ENCODE measurements at places on chromosomes 7 and 10.

DNA sequence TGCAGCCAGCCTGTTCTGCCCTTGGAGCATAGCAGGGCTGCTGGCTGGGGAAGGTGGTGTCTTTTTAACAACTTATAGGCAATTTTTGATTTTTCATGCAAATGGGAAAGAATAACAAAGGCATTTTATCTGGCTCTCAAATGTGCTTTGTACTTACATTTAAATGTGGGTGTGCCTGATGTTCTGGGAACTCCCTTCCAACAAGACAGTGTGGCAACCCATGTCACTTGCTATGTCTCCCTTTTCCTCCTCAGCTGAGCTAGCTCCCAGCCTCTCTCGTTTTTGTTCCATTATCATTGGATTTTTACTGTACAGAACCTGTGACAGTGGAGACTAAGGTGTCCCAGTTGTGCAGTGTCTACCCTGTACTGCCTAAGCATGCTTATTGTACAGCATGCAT lies 93.5 kb upstream of the PDCD4 start:
- no peak for DNase-seq

- DNase-seq: no peak
Measured at GRCh38 chr7:68613897-68614296, 984.4 kb upstream of the AUTS2 start.

GRCh38 chr7:50477640-50478039 lies 27.5 kb upstream of the FIGNL1 start:
- no peak for DNase-seq

- DNase-seq: no peak
Measured at GRCh38 chr10:21740989-21741388, 207.0 kb downstream of the MLLT10 start.

DNA sequence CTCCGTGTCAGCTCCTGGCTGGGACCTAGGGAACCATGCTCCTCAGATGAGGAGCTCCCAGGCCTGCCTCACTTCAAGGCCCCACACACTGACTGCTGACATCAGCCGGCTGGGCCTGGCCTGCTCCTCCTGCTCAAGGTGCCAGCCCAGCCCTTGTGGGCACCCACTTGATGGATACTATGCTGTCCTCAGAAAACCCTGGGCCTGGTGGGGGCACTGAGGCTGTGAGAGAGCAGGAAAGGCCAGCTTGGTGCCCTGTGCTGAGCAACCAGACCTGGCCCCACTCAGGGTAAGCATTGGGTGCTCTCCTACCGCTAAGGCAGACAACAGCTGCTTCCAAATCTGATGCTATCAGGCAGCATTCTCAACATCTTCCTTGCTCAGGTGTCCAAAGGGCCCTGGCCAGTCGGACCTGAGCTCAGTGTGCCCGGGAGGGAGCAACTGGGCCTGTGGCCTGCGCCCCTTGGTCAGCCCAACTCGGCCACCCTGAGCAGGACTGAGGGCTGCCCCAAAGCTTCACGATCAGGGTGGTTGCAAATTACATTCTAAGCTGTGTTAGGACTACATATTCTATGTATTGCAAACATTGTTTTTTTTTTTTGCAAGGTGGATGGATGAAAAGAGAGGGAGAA lies 21.9 kb upstream of the ANTXRL start:
- DNase-seq: no peak

GRCh38 chr7:146878901-146879300 lies 762.3 kb downstream of the CNTNAP2 start:
- DNase-seq: no peak

- DNase-seq: no peak
Measured at GRCh38 chr10:69829775-69830174, 28.1 kb downstream of the COL13A1 start.

GRCh38 chr10:7409045-7409731 lies 1.6 kb downstream of the SFMBT2 start:
- no peak for DNase-seq

DNA sequence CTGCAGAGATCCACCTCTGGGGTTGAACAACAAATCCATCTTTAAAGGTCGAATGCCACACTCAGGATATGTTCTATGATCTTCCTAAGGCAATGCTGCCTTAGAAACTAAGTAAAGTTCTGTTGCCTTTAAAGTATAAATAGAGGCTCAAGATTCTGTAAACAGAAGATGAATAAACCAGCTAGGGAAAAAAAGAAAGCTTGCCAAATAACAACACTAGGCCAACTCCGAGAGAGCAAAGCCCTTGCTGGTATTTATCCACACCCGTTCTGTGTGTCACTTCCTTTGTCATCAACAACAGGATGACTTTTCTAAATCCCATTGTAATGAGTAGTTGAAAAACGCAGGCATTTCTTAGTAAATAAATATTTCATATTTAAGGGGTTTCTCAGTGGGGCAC lies 330.0 kb upstream of the GLI3 start:
- no peak for DNase-seq

- DNase-seq: no peak
Measured at GRCh38 chr7:158783595-158783994, 45.7 kb downstream of the ESYT2 start.

DNA sequence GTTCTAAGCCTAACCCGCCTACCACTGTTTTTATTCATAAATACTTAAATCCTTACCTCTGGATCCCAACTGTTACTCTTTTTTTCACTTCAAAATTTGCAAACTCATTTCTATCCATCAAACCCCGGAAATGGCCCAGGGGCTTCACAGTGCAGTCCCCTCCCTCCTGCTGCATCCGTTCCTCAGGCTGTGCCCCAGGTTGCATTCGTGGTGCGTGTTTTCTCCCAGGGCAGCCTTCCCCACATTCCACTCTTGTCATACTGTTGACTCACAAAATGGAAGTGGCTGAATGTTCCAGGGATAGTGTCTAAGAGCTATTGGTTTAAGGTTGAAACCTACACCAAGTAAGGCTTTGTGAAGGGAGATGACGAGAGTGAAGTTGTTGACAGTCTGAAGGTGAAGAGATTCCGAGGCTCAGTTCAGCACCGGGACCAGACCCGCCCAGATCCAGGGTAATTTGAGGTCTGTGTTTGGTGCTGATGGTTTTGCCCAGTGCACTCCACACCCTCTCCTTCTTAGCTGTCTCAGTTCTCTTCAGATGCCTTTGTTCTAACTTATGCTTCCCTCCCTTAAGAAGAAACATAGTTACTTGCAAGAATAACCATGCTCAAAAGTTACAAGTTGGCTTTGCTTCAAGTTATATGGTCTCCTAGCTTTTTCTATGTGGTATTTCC lies 7.7 kb downstream of the INSIG1 start:
- no peak for DNase-seq

- no peak for DNase-seq
Measured at GRCh38 chr10:49642311-49642710, 28.5 kb downstream of the CHAT start.

GRCh38 chr10:21827308-21827707 lies 176.2 kb downstream of the DNAJC1 start:
- no peak for DNase-seq

GRCh38 chr7:19375976-19376375 lies 230.8 kb upstream of the FERD3L start:
- no peak for DNase-seq

GRCh38 chr10:94571528-94571927 lies 25.9 kb downstream of the HELLS start:
- DNase-seq: no peak

- no peak for DNase-seq
Measured at GRCh38 chr7:31893365-31893764, 176.8 kb downstream of the PDE1C start.

DNA sequence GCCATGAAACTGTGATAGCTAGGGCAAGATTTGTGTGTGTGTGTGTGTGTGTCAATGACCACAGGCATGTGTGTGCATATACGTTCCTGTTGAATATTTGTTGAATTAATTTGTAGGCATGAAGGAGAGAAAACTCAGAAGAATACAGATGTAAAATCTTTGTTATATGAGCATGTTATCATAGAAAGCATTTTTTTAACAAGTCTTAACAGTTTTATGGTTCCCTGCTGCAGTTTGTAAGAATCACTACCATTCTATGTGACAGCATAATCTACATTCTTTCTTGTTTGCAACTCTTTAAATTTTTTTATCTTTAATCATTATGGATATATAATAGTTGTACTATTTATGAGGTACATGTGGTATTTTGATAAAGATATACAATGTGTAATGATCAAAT lies 130.3 kb downstream of the CD36 start:
- DNase-seq: no peak

GRCh38 chr10:33325929-33326328 lies 8.5 kb downstream of the NRP1 start:
- DNase-seq: no peak

DNA sequence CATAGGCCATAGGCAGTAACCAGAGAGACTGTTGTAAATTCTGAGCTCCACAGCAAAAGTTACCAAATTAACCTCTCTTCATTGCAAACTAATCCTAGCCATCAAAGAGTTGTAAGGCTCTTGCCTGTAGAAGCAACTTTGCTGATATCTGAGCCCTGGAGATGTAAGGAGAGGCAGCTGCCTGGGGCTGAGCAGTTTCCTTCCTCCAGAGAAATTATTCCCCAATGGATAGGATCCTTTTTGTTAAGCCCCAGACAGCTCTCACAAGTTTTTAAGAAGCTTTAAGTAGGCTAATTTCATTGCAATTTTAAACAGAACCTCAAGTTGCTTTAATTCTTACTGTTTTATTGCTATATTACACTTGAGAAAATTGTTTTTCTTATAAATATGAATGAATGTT lies 211.1 kb downstream of the GALNT17 start:
- DNase-seq: no peak

DNA sequence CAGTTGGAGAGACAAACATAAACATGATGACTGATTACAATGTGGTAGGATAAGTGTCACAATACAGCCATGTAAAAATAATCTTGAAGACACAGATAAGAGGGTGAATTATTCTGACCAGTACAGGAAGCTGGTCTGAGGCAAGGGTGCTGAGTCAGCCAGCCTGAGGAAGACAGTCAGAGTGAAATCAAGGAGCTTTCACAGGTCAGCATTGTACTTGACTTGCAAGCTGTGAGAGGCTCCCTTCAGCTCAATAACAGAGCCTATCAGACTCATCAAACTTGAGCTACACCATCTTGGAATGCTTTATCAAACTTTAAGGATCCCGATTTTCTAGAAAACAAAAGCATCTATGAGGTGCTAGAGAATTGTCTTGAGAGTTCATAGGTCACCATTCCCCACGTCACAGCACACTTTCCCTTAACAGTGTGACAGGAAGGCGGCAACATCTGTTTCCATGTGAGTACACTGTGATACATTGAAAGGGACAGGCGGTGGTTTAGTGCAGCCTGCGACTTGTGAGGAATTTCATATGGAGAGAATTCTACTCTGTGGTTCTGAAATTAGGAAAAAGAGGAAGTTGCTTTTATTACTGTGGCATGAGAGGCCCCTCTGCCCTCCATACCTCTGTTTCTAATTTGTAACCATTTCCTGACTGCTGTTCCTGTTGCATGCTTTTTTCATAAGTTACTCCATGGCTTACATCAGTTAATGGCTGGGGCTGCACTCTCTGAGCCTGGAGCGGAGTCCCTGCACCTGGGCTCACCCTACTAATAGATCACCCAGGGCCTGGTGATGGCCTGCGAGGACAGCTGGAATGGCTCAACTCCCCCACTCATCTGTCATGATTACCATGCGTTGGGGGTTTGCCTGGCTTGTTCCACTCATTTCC lies 417.1 kb downstream of the SUGCT start:
- no peak for DNase-seq

DNA sequence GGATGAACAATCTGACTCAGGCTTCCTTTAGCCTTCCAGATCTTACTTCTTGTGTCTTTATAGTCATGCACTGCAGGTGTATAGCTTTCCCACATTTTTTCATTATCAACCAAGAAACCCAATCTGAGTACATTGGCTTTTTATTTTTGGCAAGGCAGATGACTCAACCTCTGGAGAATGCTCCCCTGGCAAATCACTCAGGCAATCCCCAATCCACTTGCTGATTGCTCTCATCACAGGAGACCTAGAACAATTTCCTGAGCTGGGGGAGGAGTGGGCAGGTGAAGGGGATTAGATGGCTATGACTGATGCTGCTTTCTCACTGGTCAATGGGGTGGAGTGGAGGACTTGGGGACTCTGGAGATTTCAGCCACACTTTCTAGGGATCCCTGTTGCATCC lies 134.4 kb downstream of the SLC16A9 start:
- DNase-seq: no peak

DNA sequence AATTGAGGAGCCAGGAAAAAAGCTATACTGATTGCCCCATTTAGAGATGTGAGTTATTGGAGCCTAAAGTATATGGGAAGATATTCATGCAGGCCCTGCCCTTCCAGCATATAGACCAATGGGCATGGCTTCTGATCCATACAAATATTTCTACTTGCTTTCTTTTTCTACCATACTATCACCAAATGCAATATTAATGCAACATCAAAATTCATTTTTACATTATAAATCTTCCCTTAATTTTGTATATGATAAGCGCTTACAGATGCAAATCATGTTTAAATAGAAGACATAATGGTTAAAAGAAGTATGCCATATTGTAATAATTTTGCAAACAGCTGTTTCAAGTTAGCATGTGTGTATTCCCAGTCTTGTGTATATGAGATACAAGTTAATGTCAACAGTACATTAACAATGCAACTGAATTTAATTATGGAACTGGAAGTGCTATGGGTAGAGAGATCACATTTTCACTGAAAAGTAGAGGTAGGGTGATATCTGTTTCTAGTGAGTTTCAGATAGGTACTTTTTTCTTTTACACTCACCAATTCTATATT lies 24.6 kb upstream of the WNT16 start:
- no peak for DNase-seq

- no peak for DNase-seq
Measured at GRCh38 chr10:2949948-2950354, 117.4 kb upstream of the PFKP start.

DNA sequence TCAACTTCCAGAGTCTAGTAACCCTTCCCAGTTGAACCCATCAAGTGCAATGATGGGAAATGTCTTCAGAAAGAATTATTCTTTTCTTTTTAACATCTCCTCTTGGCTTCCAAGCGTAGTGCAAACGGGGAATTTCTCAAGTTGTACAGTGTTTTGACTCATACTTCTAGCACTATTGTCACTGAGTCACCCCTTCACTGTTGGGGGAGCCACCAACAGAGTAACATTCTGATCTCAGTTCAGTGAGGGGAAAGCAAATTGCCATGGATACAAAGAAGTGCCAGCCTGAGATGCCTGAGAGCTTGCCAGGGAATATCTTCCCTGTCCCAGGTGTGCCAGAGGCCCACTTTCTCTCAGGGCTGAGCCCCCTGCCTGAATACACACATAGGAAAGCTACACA lies 31.0 kb downstream of the CYP3A5 start:
- no peak for DNase-seq

GRCh38 chr10:29826221-29826620 lies 191.4 kb upstream of the SVIL start:
- no peak for DNase-seq

- no peak for DNase-seq
Measured at GRCh38 chr7:144812379-144813283, 23.2 kb downstream of the TPK1 start.

- no peak for DNase-seq
Measured at GRCh38 chr7:9761224-9761623, 1212.4 kb upstream of the PHF14 start.

DNA sequence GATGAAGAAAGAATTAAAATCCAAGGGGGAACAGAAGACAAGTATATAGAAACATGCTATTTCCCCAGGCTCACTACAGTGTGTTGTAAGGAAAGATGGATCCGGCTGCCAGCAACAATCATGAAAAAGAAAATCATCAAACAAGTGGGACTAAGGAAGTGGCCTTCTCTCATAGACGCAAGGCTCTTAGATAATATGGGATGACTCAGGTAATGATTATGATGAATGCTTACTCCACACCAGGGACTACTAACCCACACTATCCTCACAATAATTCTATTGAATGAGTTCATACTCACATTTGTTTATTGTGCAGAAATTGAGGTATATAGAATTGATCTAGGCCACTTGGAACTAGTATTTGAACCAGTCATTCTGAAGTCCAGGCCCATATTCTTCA lies 111.2 kb upstream of the BET1 start:
- no peak for DNase-seq
